ENCODE measurements at places on chromosomes 5 and 9.

DNA sequence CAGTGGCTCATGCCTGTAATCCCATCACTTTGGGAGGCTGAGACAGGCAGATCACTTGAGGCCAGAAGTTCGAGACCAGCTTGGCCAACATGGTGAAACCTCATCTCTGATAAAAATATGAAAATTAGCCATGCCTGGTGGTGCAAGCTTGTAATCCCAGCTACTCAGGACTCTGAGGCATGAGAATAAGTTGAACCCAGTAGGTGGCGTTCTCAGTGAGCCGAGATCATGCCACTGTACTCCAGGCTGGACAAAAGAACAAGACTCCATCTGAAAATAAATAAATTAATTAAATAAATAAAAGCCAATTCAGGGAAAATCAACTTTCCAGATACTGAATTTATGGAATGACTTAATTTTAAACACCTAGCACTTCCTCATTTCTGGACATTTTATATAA is 1722.1 kb downstream of the MAT2B start:
- DNase-seq, result no peak

DNA sequence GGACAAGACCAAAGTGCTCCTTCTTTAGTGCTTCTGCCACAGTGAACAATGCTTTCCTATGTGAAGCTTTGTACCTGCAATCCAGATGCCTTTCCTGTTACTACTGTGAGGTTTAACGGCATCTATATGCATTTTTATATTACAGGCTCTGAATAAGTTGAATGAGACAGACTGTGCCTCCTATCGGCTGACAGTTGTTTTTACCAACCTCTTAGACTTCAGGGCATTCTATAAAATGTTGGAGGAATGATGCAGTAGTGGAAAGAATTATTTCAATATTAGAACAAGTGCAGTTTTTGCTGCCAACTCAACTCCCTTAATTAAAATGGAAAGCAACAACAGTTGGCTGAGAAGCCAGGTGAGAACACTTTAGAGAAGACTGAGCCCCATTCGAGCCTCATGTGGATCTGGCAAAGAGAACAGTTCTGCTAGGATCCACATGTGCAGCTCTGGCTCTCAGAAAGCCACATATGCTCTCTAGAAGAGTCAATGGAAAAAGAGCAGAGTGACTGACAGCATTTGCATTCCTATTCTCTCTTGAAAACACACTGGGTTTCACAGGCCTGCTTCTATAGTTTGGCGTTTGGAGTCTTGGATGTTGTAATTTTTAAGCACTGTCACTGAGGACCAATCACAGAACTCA is 147.5 kb downstream of the LURAP1L start:
- DNase-seq, result no peak

- DNase-seq, result no peak
Observed at GRCh38 chr9:76194896-76195295, 199.3 kb downstream of the RFK start.

GRCh38 chr5:119360905-119361593 is 5.2 kb downstream of the TNFAIP8 start:
- no peak for DNase-seq

DNA sequence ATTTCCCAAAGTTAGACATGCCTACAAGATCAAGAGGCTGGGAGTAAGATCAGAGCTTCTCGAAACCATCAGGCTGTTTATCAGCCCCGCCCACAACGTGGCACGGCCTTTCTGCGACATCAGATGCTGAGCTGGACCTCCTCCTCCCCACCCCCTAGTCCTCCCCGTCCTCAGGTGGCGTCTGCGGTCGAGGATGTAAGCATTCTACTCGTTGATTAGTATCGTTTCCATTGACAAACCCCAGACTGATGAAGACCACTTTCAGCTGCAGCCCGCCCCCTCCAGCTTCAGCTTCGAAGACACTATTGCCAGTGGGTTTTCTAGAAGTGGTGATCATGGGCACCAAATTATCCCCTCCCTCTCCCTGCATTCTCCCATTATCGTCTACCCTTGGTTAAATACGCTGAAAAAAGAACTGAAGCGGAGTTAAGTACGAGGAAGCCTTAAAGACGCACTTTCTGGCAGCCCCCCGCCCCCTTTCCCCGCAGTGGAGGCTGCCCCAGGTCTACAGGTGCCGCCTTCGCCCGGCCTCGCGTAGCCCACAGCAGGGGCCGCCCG is 1.1 kb downstream of the PPIC start:
- no peak for DNase-seq

DNA sequence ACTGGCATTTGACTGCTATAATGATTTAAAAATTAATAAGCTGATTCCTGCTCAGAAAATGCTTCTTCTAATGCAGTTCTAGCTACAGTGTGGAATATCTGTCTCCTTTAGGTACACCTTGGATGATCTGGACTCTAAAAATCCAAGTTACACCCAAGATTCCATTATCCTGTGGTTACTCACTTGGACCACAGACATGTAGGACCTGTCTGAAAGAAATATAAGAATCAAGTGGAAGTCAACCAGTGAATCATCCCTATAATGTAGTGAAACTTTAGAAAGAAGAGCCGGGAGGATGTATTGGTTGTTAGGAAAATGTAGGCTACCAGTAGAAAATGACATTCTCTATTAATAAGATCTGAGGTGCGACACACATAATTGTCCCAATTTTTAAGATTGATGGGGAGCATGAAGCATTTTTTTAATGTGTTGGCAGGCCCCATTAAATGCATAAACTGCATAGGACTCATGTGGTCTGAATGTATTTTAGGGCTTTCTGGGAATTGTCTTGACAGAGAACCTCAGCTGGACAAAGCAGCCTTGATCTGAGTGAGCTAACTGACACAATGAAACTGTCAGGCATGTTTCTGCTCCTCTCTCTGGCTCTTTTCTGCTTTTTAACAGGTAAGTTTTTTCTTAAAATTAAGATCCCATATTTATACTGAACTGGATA is at the start of gene SPINK6:
Gene SPINK6, plus strand, starts transcription at position 512 of the 673 bp plus-strand sequence. Its CDS starts 55 bp downstream, at position 567.
- no peak for DNase-seq

Data from stimulated activated CD4-positive, alpha-beta T cell treated with anti-CD3 and anti-CD28 coated beads, Interleukin-2, amount 100 ng/mL, for 4 hours (primary cell).